DMS53 (cell line): ENCODE measurements at places on chromosomes 11 and 22.

DNA sequence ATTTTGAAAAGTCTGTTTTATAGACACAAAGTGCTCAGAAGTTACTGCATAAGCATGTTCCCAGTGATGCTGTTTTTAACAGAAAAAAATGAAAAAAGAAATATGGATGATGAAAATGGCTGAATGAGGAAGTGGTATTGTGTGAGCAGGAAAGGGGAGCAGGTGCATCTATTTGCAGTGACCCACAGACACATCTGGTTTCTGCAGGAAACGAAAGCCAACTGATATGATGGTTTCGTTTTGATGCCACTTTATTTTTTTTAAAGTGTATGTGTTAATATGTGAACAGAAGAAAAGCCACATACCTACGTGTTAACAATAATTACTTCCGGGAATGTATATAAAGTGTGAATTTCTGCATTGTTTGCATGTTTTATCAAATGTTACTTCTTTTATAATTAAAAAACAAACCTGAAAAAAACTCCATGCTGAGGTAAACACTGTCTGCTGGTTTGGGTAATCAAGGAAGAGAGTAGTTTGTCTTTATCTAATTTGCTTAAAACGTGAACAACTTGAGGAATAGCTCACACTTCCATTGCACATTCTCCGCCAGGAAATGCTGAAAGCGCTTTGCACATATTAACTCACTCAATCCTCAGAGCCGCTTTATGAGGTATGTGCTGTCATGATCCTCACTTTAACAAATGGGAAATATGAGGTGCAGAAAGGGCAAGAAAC lies 1335.9 kb downstream of the TBC1D22A start:
- DNase-seq: peak; percentile 7

DNA sequence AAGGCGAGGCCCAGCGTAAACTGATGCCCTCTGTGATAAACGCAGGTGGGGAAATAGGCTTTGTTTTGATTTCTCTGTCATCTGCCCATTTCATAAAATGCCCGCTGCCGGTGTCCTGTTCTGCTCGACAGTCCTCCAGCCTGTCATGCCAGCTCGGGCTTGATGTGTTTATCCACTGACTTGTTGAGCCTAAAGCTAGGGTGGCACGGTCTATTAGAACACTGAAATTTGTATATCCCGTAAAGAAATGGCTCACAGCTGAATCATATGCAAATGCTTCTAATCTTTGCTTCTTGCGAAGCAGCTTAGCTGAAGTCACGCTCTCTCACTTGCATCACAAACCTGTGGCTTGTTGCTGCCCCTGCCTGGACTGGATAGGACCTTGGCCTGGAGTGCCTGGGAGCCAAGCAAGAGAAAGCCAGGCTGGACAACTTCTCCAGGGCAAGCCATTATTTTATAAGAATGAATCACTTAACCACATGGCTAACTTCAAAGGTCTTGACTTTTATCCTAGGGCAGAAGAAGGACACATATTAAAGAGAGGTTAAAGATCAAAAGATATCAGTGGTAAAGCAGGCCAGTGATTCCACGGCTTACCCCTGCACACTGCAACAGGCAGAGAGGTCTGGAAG lies 33.1 kb downstream of the EHF start:
- peak; percentile 13 for DNase-seq

GRCh38 chr11:93193731-93194130 lies 4.1 kb downstream of the SLC36A4 start:
- no peak for DNase-seq

DNA sequence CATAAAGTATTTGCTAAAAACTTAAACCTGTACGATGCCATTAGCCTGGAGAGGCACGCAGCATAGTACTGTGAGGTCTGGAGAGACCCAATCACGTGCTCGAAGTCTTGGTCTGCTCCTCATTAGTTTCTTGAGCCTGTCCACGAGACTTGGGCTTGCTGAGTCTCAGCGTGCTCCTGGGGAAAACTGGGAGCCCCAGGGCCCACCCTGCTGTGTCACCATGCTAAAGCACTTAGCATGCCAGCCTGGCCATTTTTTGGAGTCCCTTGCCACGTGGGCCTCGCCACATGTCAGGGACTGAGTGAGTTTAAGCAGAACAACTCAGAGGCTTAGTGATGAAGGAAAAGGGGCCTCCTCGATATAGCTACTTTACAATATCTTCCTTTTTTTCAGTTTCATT lies 2.6 kb downstream of the CDC45 start:
- DNase-seq: no peak

DNA sequence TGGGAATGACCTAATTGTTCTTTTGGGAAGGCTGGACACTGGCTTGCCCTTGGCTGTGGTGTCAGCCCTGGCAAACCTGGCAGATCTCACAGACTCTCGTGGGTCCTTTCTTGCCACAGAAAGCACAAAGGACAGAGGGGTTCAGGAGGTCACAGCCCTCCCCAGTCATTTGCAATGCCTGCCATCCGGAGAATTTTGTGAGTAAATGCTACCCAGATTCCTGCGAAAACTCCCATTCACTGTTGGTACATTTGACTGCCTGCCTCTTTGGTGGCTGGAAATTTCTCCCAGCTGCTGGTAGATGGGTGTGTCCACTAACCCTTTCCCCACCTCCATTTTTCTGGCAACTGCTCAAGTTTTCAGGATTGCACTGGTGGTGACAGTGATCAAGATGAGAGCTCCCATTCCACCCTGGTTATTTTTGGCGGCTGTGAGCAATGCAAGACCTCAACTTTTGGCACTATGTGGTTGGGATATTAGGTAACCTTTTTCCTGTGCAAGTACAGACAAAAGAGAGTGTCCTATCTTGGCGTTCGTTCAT lies 155.7 kb downstream of the NAV2 start:
- no peak for DNase-seq

DNA sequence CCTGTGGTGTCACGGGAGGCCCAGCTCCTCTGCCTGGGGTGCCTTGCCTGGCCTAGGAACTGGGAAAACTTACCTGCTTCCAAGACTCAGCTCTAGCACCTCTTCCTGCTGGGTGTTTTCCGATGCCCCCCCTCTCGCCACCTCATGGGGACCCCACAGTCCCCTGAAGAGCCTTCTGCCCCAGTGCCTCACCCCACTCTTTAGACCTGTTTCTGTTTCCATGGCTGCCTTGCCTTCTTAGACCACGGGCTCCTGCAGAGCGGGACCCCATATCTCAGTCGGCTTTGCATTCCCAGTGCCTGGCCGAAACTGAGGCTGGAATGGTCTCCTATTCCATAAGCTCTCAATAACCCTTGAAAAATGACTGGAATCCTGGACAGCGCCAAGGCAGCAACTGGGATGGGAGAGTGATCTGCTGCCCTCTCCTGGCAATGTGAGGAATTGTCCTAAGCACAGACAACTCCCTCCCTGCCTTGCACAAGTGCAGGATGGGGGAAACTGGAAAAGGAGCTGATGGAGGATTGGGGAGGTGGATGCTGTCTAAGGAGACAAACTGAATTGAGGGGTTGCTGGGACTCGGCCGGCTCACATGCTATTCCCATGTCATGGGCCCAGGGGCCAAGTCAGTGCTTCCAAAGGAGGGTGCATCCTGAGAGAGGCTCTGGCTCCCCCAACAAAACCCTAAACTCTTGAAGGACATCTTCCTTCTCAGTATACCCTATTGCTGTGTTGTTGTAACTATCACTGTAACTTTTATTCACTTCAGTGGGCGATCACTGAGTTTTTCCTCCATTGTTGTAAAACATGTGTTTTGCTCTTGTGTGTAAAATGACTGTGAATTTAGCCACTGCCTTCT lies 26.6 kb upstream of the IL17RA start:
- peak; percentile 75 for DNase-seq

- DNase-seq: no peak
Measured at GRCh38 chr11:83441601-83442000, 155.4 kb upstream of the CCDC90B start.

DNA sequence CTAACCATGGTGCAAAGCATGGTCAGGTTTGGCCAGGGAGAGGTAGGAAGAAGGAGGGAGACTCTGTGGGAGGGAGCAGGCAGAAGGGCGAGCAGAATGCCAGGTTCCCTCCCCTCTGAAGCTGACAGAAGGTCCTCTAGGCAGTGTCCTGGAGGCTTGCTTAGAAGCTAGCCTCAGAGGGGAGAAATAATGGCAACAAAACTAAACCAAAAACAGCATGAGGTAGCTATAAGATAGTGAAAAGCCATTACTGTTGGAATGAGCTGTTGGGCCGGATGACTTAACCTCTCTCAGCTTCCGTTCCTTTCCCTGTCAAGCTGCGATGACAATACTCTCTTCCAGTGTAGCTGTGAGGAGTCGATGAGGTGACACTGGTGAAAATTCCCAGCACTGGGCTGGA lies 36.6 kb downstream of the RASSF10 start:
- peak; percentile 17 for DNase-seq

DNA sequence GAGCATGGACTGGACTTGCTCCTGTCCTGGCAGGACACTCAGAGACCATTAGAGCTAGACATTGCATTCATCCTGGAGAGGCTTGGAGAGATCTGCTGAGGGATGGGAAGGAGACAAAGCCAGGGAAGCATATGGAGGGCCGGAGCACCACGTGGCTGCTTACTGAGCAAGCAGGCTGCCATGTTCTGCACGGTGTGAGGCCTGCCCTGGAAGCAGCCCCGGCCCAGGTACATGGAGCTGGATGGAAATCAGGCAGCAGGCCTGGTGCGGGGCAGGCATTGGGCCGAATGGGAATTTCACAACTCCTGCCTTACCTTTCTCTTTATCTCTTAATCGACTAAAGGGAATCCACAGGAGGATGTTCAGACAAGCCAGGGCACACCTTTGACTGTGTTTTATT lies 371.5 kb downstream of the OPCML start:
- no peak for DNase-seq

- DNase-seq: peak; percentile 88
Measured at GRCh38 chr11:61791737-61792309, 576 bp downstream of the TMEM258 start.

DNA sequence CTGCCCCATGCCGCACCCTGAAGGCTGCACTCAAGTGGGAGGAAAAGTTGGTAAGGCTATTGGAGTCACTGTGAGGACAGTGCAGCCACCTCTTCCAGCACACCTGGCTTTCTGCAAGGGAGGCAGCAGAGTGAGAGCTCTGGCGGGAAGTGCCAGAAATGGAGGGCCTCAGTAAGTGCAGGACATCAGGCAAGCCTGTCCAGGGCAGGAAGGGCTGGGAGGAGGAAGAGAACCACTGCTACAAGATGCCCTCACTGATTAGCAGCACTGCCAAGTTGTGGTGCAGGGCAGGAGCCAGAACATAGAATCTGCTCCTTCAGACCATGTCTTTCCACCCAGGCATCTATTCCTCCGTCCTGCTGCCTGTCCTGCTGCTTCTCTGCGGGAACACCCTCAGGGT lies 61.2 kb upstream of the CLTCL1 start:
- DNase-seq: no peak

DNA sequence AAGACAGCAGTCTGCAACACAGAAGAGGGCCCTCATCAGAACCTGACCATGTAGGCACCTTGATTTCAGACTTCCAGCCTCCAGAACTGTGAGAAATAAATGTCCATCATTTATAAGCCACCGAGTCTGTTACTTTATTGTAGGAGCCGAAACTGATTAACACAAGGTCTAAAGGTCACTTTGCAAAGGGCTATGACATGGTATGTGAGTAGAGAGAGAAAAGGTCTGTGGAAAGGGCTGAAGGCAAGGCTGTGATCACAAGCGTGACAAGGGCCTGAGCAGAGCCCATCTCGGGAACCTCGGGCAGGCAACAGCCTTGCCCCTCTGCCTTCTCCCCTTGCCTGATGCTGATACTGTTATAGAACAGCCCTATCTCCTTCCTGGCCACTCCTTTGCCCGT lies 73.4 kb upstream of the TEAD1 start:
- DNase-seq: peak; percentile 71

- DNase-seq: peak; percentile 58
Measured at GRCh38 chr11:78350091-78350645, 67.5 kb downstream of the GAB2 start.

DNA sequence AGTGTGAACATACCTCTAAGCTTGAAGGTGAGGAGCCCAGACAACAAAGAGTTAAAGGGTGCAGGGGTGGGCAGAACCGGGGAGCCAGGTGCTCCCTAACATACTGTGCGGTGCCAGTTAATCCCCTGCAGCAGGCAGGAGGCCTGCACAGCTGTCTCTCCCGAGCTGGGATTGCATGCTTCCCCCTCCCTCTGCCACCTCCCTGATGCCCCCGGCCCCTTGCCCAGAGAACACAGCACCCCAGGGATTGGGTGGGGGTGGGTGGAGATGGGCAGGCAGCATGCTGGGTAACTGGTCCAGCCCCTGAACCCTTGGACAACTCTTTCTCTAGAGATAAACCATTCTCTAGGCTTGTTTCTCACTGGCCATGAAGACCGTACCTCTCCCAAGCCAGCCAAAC lies 67.7 kb upstream of the MYOD1 start:
- DNase-seq: no peak

- peak; percentile 81 for DNase-seq
Measured at GRCh38 chr11:118953265-118953664, 2.8 kb upstream of the UPK2 start.

GRCh38 chr11:119100246-119100970 lies 1.2 kb downstream of the DPAGT1 start:
- DNase-seq: peak; percentile 67

DNA sequence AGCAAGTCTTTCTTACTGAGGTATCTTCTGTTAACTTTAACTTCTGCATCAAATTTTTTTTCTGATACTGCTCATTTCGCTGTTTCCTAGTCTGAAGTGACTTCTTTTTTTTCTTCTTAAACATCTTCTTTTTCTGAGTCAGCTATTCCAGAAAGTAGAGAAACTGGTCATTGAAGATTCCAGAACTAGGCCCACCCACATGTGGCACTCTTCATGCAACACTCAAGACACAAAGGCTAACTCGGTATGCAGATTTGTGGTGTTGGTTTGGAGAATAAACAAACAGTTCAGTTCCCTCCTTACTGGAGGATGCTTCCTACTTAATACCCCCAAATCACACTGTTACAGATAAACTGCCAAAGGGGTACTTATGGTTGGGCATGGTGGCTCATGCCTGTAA lies 25.2 kb upstream of the MTCH2 start:
- DNase-seq: no peak

- DNase-seq: no peak
Measured at GRCh38 chr11:40061221-40061620, 1398.2 kb downstream of the LRRC4C start.

DNA sequence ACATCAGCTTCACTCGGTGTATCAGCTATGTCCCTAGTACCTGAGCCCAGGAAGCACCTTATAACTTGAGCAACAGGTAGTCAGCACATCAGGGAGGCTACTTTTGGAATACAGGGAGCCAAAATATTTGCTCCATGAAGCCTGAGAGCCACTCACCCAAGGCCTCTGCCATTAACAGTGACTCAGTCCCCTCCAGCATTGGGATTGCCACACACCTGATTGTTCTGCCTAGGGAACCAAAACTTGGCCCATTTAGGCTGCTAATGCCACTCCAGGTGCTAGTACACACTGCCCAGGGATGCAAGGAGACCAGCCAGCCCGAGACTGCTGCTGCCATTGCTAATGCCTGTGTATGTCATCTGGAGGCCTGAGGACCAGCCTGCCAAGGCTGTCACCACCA lies 773.6 kb upstream of the TENM4 start:
- DNase-seq: no peak
